ENCODE measurements at places on chromosomes 4 and X.

GRCh38 chr4:38111717-38112116 is 151.5 kb downstream of the PTTG2 start:
- no peak for DNase-seq

- no peak for DNase-seq
Measured at GRCh38 chr4:118920247-118920646, 31.6 kb downstream of the SYNPO2 start.

- no peak for DNase-seq
Measured at GRCh38 chr4:172628263-172628662, 540.3 kb upstream of the GALNT7 start.

DNA sequence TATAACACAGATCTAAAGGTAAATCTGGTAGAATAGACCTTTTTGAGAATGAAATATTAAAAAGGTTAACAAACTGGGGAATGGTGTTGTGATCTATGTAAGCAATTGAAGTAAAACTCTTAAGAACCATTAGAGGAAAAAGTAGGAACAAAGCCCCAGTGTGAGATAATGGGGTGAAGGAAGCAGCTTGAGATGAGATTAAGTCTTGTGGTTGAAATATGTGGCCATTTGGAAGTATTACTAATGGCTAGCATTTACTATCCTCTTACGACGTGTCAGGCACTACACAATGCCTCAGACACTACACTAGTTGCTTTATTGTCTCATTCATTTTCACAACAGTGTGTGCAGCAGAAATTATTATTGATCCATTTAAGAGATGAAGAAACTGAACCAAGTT is 25.9 kb upstream of the NDNF start:
- DNase-seq: no peak

GRCh38 chrX:74349387-74349786 is 45.4 kb downstream of the ZCCHC13 start:
- no peak for DNase-seq

DNA sequence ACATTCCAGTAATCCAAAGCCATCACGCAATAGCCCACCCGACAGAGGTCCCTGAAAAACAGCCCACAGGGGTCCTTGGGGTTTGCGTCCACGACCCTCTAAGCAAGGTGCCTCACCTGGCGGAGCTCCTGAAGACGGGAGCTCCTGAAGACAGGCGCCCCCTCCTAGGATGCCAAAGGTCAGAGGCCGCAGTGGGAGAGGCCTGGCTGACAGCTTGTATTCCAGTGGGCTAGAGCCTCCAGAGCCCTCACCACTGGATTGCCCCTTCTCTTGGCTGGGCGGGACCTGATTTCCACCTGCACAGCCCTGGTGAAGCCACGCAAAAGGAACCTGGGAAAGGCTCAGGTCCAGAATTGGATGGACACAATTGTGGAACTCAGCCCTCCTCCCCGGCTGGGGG is 29.7 kb upstream of the WFS1 start:
- DNase-seq: no peak

- no peak for DNase-seq
Measured at GRCh38 chrX:154354013-154354412, 20.4 kb downstream of the FLNA start.

- no peak for DNase-seq
Measured at GRCh38 chrX:134746410-134746785, 88.1 kb upstream of the PLAC1 start.

DNA sequence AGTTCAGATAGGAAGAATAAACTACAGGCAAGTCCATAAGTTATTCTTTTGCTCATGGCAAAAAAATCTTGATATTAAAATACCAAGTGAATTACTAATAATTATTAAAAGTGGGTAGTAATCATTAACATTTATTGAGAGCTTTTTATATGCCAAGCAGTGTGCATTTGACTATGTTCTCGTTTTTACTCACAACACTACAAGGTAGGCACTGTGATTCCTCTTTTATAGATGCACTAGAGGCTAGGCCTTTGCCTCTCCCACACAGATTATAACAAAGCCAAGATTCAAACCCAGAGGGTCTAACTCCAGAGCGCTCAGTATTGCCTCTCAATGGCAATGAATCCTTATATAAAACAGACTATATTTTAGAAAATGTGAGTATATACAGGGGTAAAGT is 254.2 kb downstream of the NAF1 start:
- DNase-seq: no peak

DNA sequence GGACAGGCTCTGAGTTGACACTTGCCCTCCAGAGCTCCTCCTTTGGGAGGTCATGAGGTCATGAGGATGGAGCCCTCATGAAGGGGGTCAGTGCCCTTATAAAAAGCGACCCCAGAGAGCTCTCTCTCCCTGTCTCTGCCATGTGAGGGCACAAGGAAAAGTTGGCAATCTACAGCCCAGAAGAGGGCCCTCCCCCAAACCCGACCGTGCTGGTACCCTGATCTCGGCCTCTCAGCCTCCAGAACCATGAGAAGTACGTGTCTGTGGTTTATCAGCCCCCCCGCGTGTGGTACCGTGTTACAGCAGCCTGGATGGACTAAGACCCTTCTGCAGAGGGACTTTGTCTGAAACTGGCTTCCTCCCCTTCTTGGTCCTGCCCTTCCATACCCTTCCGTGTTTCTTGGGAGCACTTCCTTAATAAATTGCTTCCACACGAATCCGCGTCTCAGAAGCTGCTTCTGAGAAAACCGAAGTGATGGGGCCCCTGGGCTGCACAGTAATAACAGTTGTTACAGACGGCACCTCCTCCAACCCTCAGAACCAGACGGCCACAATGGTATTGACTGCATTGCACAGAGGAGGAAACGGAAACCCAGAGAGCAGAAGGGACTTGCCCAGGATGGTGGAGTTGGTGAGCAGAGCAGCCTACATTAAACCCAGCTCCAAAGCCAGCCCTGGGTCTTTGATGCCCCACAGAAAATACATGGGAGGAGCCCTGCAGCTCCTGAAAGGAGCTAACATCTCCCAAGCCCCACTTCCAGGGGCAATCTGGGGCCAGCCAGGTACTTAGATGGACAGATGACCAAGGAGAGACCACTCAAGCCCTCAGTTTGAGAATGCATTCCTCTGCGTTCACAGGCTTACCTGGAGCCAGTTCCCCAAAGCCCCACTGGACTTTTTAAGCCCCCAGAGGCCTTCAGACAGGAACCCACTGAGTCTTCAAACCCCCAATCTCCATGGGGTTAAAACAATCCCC is 242.7 kb downstream of the BCOR start:
- peak; percentile 66 for DNase-seq

DNA sequence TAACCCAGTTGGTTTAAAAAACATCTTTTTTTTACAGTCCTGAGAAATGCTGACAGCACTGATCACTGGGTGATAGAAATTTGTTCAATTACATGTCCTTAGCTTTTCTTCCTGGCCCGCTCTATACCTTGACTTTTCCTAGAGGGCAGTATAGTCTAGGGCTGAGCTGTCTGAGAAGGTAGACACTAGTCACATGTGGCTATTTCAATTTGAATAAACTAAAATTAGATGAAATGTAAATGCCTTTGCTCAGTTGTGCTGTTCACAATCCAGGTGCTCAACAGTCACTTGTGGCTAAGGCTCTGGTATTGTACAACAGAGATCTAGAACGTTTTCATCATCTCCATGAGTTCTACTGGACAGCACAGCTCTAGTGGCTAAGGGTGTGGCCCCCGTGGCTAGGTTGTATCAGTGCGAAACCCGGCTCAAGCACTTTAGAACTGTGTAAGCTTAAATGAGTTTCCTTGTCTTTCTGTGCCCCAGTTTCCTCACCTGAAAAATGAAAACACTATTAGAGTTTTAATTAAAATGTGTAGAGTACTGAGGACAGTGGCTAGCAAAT is 111.6 kb upstream of the WDR17 start:
- no peak for DNase-seq

GRCh38 chr4:1004557-1005485 is 6.6 kb upstream of the FGFRL1 start:
- DNase-seq: no peak

DNA sequence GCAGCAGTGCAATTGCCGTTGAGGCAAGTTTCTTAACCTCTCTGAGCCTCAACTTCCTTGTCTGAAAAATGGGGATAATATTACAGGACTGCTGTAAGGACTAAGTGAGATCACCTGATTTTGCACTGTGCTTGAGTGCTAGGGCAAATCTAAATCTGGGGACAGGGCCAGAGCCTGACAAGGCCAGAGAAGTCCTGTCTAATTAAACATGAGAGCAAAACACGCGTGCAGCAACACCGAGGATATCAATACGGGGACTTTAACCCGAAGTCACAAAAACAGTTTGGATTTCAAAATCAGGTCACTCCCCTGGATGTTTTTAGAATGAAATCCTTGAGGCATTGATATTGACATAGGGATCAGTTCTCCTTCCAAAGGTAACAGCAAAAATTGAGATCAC is 5.7 kb upstream of the GJB1 start:
- DNase-seq: no peak

GRCh38 chrX:13763489-13763888 is 28.9 kb downstream of the OFD1 start:
- no peak for DNase-seq

DNA sequence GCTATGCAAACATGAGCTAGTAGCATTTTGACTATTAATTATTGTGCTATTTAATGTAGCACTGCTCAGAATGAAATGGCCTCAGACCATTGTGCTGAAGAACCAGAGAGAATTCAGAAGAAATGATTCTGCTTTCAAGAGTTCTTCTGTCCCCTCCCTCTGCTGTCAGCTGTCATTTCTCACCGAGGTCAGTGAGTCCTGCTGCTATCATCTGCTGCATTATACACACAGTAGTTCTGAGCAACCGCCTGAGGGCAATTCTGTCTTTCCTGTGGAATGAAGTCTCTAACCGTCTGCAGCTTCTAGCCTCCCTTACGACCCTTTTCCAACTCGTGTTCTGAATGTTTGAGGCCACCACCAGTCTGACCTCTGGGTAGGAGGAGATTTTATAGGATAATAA is 249.4 kb downstream of the HNRNPD start:
- no peak for DNase-seq

- no peak for DNase-seq
Measured at GRCh38 chr4:117771647-117772337, 262.5 kb upstream of the NDST3 start.

DNA sequence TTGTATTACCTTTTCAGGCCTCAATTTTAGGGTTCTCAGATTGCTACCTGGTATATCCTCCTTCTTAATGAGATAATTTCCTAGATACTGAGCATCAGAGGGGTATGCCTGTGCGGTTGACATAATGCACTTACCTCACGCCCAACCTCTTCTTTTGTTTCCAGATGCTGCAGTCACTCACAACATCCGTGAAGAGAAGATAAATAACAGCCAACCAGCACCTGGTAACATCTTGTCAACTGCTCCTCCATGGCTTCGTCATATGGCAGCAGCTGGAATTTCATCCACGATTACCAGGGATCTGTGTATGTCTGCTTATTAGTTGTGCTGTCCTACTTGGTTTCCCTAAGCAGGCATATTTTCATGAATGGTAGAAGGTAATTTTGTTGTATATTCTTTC is 16.7 kb downstream of the SAGE1 start:
- no peak for DNase-seq

GRCh38 chrX:22373094-22373493 is 100.4 kb downstream of the CBLL2 start:
- DNase-seq: no peak

GRCh38 chr4:183986291-183986970 is 81.3 kb downstream of the STOX2 start:
- no peak for DNase-seq

GRCh38 chrX:109089359-109089758 is 353.0 kb upstream of the IRS4 start:
- DNase-seq: no peak

GRCh38 chr4:163606896-163607691 is 112.6 kb downstream of the TMA16 start:
- no peak for DNase-seq

DNA sequence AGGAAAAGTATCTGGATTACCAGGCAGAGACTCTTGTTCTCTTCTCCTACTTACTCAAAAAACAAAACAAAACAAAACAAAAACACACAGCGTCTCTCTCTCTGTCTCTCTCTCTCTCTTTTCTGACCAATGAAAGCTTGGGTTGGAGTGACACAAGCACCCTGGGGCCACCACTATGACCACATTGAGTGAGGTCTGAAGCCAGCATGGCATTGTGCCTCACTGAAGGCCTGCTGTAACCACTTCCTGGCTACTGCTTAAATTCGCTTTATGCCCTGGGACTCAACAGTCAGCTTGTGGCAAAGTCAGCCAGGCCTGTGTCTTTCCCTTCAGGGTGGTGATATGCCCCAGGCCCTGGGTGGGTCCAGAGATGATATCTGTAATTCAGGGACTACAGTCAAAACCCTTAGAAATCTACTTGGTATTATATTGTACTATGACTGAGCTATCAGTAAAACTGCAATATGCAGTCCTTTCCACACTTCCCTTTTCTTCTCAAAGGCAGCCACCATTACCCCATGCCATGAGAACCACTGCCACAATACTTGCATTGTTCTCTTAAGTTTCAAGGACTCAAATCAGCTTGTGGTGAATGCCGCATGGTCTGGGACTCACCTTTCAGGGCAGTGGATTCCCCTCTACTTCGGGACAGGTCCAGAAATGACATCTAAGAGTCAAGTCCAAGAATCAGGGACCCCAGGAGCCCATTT is 606.8 kb upstream of the KLHL4 start:
- no peak for DNase-seq

DNA sequence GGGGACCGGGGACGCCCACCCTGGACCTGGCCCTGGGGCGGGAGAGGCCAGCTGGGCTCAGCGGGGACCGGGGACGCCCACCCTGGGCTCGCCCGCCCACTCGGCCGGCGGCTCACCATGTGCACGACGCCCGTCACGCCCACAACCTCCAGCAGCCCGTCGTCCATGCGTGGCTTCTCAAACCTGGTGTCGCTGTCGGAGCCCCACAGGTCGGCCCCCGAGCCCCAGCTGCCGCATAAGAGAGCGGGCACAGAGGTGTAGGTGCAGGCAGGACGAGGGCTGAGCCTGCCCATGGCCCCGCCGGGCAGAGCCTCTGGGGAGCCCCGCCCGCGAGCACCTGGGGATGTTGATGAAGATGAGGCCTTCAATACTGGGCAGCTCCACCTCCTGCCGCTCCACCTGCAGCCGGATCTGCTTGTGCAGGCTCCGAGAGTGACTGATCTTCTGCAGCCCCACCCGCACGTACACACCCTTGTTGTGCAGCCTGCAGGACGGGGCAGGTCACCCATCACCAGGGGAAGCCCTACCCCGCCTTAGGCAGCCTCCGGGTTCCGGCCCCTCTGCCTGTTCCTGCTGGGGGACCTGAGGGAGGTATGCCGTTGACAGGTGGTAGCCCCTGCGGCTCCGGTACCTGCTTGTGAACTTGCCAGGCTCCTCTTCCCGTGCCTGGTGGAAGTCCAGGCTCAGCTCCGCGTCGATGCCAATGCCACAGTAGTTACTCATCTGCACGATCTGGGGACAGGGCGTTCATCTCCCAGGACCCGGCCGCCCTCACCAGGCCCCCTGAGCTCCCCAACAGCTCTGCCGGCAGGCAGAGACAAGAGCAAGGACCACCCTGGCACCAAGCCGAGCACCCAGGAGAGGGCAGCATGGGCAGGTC is 11.8 kb downstream of the DGKQ start:
- DNase-seq: no peak

- DNase-seq: no peak
Measured at GRCh38 chr4:107970063-107970798, 19.5 kb upstream of the HADH start.
